ENCODE measurements at places on chromosomes 5 and 9. TPM values are rescaled to one million over a fixed set of nuclear protein-coding genes. Genes with fewer than 3 reads are reported as not detected.

Gene LOX
- total RNA-seq, result 0.62 TPM

Gene IFNA21
- not detected for total RNA-seq

Gene STARD4
- 26.0 TPM for total RNA-seq

Gene SDHA
- total RNA-seq, result 171 TPM

Gene SLC34A1
- not detected for total RNA-seq

GRCh38 chr5:172953776-172954675, 5.2 kb upstream of the RPL26L1 start:
- no peak for DNase-seq

DNA sequence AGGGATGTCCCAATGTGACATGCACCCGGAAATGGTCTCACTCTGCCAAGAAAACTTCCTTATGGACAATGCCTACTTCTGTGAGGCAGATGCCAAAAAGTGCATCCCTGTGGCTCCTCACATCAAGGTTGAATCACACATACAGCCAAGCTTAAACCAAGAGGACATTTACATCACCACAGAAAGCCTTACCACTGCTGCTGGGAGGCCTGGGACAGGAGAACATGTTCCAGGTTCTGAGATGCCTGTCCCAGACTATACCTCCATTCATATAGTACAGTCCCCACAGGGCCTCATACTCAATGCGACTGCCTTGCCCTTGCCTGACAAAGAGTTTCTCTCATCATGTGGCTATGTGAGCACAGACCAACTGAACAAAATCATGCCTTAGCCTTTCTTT, 37.6 kb upstream of the CCDC152 start:
- DNase-seq, result no peak

DNA sequence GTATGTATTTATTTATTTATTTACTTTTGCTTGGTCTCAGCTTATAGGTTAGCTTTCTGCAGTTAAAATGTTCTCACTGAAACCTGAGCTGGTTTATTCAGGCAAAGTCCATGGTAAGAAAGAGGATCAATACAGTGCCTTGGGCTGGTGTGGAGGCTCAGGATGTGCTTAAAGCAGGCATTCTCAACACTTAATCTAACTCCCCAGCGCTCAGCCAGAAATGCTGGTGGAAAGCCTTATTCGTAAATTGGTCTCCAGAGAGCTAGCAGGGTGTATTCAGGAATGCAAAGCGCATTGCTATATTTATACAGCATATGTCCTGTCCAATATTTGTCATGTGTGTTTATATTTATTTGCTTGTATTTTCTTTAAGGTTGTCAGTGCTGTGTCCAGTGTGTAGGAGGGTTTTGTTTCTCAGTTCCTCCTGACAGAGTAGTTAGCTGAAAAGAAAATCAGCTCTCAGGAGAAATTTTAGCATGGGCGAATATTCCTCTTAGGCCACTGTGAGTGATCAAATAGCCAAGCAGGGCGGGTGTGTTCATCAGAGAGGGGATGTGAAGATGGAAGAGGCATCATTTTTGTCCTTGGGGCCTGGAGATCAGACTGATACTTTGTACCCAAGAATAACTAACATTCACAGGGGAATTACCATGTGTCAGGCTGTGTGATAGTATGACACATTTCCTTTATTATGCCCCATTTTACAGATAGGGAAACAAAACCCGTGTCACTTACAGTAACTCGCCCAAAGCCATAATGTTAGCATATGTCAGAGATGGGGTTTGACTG, 65.8 kb downstream of the DOCK2 start:
- DNase-seq, result no peak

GRCh38 chr9:133589454-133590227, 19.5 kb downstream of the FAM163B start:
- DNase-seq, result no peak

GRCh38 chr5:153520952-153521351, 30.5 kb downstream of the GRIA1 start:
- DNase-seq, result no peak

DNA sequence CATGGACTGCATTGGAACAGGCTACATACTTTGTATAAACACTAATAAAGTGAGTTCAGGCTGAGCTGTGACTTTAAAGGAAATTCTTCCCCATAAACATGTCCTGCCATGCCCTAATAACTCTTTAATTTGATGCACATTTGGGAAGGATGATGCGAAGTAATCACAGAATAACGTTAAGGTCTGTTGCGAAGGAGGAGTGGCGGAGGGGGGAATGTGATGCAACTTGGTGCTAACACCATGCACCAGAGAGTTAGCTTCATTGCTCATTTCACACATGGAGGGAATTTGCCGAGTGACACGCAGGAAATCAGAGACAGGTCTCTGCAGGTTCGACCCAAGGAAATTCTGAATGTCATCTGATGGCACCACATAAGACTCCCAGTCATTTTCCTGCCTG, 32.9 kb downstream of the SLIT3 start:
- no peak for DNase-seq

DNA sequence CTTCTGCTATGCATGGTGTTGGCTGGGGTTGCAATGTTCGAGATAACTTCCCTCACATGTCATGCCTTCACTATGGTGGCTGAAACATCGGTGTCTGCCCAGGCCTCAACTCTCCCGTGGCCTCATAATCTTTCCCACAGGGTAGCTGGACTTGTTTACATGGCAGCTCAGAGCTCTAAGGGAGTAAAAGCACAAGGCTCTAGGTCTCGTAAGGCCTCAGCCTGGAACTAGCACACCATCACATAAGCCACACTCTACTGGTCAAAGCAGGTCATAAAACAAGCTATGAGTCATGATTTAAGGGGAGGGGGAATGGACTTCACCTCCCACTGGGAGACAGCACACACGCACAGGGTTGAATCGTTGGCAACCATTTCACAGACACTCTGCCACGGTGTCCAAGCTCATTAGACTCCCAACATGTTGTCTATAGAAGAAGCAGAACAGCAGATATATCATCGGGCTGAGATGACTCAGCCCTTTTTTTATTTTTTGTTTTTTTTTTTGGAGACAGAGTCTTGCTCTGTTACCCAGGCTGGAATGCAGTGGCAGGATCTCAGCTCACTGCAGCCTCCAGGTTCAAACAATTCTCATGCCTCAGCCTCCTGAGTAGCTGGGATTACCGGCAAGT, 66.8 kb upstream of the IL17B start:
- DNase-seq, result no peak

DNA sequence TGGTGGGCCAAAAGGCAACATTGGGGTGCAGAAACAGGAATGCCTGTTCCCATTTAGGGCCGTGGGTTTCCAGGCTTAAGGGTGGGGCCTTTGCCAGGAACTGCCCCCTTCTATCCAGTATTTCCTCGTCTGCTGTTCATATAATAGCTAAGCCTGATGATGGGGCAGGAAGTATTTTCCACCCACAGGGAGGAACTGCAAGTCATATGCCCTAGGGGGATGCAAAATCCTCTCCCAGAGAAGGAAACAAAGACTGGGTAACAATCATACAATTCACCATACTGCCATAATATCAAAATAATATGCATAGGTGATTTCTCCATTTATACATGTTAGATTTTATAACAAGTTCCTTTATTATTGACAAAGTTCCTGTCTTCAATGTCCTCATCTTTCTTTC, 20.5 kb upstream of the RPS23 start:
- no peak for DNase-seq

DNA sequence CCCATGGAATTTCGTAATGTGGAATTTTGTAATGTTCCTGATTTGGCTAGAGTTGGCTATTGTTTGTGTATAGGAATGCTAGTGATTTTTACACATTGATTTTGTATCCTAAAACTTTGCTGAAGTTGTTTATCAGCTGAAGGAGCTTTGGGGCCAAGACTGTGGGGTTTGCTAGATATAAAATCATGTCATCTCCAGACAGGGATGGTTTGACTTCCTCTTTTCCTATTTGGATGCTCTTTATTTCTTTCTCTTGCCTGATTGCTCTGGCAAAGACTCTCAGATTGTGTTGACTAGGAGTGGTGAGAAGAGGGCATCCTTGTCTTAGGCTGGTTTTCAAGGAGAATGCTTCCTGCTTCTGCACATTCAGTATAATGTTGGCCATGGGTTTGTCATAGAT, 91.0 kb downstream of the NNT start:
- DNase-seq, result no peak

DNA sequence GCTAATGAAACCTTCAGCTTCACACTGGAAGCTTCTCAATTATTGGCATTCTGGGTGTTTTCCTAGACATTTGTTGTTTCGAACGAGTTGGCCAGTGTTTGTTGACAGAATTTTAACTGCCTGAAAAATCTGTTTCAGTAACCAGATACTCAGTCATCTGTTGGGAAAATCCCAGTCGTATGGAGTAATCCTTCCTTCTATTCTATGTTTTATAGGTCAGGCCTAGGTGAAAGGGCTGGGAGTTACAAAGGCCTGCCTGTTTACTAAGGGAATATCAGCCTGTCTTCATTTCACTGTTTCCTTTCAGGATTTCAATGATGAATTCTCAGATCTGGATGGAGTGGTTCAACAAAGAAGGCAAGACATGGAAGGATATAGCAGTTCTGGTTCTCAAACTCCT, 59.9 kb downstream of the GRAMD2B start:
- no peak for DNase-seq

DNA sequence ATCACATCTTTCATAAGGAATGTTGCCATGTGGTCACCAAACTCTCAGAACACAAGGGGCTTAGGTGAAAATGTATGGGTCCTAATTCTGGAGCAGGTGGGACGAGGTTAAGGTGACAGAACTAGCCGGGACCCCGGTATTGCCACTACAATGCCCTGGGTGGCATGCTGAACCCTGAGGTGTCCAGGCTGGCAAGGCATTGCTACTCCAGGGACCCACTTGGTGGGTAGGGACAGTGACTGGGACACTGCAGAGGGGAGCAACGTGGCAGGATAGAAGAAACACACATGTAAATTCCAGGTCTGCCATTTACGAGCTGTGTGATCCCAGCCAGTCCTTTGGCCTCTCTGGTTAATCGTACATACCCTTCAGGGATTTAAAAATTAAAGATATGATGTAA, 206.9 kb upstream of the MVB12B start:
- no peak for DNase-seq

DNA sequence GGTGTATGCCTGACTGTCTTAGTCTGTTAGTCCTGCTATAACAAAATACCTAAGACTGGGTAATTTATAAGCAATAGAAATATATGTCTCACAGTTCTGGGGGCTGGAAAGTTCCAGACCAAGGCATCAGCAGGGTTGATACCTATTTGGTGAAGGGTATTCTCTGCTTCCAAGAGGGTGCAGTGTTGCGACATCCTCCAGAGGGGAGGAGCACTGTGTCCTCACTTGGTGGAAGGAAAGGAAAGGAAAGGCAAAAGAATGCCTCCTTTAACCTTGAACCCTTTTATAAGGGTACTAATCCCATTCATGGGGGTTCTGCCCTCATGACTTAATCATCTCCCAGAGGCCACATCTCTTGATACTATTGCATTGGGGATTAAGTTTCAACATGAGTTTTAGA, 42.0 kb upstream of the SLC24A2 start:
- no peak for DNase-seq

- no peak for DNase-seq
These were observed 548.5 kb upstream of the GRAMD2B start for GRCh38 chr5:125874717-125875116.

GRCh38 chr5:33524476-33524875, 83.7 kb downstream of the TARS1 start:
- DNase-seq, result no peak

- DNase-seq, result no peak
These were observed 155.4 kb upstream of the MAP3K1 start for GRCh38 chr5:56659971-56660370.

- no peak for DNase-seq
These were observed 170.4 kb downstream of the TTC39B start for GRCh38 chr9:15136646-15137045.

- no peak for DNase-seq
These were observed 7.1 kb downstream of the ZFP2 start for GRCh38 chr5:178902849-178903248.

GRCh38 chr5:127941646-127942045, 141.9 kb upstream of the SLC12A2 start:
- no peak for DNase-seq

GRCh38 chr9:85038061-85038460, 368.5 kb downstream of the NTRK2 start:
- DNase-seq, result no peak

DNA sequence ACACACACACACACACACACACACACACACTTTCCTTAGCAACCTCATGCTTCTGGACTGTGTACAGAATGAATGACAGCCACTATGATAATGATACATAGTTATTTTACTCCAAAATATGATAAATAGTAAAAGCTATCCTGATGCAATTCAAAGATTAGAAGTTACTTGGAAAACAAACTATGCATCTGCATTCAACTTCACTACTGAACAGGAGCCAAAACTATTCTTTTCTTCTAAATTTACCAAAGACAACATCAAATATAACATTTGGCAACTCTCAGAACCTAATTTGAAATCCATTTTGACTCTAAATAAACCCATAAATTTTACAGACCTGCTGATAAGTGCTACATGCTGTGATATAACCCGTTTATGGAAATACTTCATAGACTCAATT, 33.3 kb downstream of the GLIS3 start:
- no peak for DNase-seq

DNA sequence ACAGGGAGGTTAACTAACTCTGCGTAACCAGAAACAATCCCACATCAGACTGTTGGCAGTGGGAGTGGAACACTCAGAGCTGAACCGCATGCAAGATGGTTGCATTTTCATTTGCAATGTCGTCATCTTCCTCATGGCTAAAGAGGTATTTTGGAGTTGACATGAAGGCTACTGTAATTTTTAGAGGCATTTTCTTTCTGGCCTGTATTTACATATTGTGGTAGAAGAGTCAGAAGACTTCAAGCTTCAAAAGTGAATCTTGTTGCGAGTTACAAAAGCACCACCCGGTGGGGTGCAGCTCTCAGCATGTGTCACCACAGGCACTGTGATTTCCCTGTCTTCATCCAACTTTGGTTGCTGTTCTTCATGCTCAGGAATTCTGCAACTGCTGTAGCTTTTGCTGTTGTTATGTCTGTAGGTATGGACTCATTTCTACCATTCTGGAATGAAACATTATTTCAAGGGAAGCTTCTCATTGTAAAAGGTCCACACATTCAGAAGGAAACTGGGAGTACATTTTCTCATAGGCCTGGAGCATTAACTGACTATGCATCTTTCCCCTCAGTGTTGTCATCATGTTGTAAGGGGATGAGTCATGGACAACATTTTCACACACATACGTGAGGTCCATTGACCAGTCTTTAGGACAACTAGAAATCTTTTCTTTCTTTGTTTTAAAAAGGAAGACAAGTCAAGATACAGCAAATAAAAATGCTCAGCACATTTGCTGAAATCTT, 35.4 kb upstream of the GDNF start:
- DNase-seq, result no peak

DNA sequence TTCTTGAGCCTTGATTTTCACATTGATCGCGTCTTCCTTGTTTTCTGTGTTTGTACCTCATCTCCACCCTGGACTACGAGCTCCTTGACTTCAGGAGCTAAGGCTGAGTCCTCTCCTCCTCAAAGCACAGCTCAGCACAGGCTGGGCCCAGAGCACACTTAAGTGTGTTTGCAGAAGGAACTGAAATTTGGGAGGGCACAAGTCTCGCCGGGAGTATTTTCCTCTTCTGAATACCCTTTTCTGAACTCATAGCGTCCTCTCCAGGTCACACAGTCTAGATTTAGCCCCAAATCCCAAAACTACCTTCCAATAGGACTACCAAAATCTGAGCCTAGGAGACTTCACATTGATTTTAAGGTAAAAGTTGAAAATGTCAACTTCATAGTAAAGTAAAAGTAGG, 41.6 kb downstream of the TSTD2 start:
- no peak for DNase-seq

All from Panc1 (cell line).